IPS-NIHi11 (cell line): ENCODE measurements at places on chromosomes 6 and 20.

DNA sequence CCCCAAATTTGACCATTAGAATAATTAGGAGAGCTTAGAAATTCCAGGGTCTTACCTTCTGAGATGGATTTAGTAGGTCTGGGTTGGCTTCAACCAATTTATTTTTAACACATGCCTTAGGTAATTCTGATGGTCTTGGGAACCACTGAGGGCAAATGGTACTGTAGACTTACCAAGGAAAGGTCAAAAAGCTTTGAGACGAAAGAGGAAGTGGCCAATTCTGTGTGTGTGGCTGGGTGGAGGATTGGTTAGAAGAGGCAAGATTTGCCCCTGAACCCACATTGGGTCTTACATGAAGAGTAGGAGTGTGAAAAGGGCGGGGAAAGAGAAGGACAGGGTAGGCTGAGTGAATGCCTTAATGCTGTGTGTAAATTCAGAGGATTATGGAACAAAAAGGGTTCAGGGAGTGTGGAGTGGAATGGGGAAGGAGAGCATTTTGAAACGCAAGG, 2.7 kb downstream of the ITCH start:
- DNase-seq: no peak

GRCh38 chr6:139355172-139355571, 19.3 kb downstream of the CITED2 start:
- no peak for DNase-seq

- peak; percentile 59 for DNase-seq
These were observed 663 bp downstream of the FYN start for GRCh38 chr6:111872401-111873177.

DNA sequence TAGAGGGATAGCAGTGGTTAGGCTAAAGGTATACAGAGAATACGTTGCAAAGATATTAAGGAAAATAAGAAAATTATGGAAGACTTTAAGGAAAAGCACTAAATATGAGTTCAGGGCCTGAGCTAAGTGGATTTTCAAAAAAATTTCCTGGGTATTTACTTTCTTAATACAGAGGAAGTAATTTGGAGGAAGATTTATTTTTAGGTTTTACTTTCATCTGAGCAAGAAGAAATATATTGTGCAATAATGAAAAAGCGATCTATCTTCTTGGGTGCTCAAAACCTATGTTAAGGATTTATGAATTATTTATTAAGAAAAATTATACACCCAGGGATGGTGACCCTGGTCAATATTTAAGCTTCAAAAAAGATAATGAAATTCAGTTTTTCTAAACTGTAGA, 224.7 kb downstream of the PLCB1 start:
- no peak for DNase-seq

- no peak for DNase-seq
These were observed 44.4 kb downstream of the CDS2 start for GRCh38 chr20:5171064-5171789.

DNA sequence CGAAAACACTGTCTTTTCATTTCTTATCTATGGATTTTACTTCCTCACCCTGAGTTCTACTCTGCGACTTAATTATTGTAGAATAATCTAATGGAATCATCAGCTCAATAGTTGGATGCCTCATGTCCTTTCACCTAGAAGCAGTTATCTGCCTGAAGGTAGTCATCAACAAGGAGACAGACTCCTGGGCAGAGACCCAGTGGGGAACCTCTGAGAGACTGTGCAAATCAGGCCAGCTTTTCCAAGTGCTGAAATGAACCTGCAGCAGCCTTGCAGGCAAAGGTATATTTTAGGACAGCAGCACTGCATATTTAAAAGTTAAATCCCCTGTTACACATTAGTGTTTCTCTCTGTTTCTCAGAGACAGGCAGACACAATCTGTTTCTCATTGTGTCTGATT, 99.7 kb upstream of the STMND1 start:
- DNase-seq: no peak

DNA sequence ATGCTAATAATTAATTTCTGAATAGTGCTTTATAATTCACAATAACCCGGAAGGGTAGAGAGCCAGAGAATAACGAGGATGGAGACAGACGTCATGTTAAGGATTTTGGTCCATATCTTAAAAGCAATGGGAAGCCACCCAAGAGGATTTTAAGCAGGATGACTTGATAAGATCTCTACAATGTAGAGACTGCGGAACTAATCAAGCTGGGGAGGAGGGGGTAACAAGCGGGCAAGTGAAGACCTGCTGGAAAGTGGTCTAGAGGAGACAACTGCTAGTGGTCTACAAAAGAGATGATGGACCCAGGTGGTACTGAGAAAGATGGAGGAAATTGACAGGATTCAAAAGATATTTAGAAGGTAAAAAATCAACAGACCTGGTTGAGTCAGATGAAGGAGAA, 7.2 kb downstream of the ZBTB2 start:
- no peak for DNase-seq

DNA sequence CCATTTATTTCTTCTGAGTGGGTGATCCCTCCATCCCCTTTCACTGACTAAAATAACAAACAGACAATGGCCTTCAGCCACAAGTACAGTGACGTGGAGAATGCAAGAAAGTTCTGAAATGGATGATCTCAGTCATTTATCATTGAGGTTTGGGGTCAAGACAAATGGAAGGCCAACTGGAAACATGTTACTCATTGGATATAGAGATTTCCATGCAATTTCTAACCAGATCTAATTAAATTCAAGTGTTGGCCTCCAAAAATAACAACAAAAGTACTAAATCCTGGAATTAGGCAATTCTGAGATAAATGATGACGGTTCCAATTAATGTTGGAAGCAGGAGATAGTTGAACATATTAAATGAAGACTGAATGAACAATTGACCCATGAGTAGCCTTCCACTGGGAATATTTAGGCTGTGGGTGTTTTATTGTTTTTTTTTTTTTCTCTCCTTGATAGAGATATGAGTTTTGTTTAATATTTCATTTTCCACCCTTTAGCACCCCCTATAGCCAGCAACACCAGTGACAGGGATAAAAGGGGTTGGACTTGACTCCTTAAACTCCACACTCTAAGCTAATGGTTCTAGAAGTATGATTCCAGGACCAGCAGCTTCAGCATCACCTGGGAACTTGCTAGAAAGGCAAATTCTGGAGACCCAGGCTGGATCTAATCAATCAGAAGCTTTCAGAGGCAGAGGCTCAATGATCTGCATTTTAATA, 112.8 kb downstream of the BCAS1 start:
- no peak for DNase-seq

- no peak for DNase-seq
These were observed 11.8 kb downstream of the CST7 start for GRCh38 chr20:24960861-24961260.

DNA sequence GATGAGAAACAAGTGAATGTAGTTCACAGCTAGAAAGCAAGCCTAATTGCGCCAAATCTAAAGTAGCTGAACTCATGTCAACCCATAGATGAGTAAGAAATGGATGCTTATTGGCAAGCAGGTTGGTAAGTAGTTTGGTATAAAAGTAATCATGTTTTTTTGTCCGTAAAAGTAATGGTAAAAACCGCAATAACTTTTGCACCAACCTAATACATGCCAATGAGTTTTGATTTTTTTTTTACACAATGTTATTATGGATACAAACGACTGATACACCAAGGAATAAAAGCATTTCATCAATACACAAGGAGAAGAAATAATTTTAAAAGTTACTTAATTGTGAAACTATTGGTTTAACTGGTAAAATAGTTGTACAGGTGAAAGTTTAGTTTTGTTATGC, 977.5 kb downstream of the EYS start:
- no peak for DNase-seq

- no peak for DNase-seq
These were observed 657.9 kb upstream of the HS3ST5 start for GRCh38 chr6:115000736-115001135.

DNA sequence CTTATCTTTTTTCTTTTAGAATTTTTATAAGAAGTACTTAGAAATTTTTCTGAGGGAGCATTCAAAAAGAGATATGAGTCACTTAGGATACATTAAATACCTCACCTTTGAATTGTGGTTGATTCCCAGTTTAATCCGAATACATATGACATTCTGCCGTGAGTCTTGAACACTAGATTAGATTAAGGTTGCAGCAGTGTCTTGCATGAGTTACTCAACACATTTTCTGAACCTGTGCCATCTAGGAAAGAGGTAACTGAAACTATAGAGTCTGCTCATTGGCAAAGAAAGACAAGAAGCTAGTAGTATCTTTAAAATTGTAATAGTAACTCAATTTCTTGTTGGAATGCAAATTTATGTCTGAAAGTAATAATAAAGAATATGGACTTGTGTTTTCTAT, 14.9 kb downstream of the PEX3 start:
- DNase-seq: no peak

DNA sequence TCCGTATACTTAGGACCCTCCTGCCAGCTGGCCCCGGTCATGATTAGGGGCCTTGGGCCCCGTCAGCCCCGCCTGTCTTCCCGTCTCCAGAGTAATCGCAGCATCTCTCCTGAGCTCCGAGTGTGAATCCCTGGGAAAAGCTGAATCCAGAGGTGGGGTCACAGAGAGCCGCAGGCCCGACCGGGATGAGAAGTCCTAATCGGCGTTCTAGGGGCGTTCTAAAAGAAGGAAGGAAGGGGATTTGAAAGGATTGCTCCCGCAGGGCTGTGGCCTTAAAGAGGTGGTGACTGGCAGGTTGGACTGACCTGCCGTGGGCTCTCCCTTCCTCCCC, 371 bp downstream of the HMGN4 start:
- DNase-seq: no peak

DNA sequence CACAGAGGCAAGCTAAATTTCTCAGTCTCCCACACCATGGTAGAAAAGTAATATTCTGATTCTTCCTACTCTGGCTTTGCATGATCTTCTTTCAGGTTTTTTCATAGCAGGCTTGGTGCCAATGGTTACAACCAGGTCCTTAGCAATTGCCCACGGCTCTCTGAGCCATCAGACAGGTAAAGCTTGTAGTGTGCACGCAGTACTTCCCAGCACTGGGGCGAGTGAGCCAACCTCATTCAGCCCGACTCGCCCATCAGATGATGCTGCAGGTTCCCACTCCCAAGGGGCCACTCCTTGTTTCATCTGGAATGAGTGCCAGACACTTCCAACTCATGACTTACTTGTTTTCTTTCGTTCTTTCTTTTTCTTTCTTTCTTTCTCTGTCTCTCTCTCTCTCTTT, 78.3 kb downstream of the PERP start:
- no peak for DNase-seq

DNA sequence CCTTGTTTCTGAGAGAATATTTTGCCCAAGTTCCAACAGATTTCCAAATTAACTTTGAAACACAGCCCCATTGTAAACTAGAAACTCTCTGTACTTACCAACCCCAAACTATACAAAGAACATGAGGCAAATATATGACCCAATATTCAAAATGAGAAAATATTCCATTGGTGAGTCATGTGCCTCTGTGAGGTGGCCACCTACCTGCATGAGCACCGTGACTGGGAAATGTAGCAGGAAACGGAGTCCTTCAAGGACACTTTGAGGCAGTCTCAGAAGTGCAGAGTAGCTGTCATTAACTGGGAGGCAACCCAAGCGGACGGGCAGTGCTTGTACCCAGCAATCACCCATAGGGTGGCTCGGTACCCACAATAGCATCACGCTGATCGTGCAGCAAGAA, 335.5 kb upstream of the NOX3 start:
- no peak for DNase-seq

GRCh38 chr6:138795809-138796603, at the start of gene ECT2L:
Gene ECT2L, plus strand, starts transcription at chr6:138796087. Its CDS starts 17,188 bp downstream, at chr6:138813275.
- peak; percentile 81 for DNase-seq

DNA sequence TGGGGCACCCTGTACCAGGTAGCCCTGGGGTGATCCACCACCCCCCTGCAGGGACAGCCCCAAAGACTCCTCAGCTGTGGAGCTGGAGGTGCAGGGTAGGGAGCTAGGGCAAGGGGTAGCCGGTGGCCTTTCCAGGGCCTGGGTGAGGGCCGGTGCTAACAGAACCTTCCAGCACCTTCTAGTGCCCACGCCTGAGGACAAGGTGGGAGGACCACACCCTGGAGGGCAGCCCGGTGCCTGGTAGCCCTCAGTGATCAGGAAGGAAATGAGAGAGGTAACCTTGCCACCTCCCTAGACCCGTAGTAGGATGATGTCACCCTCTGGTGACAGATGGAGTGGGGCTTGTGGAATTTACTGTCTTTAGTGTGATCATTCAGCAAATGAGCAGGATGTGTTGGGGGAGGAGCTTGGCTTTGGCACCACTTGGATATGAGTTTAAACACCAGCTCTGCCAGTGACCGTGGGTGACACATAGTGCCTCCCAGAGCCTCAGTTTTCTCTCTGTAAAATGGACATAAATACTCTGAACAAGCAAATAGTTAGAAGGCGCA, 187.7 kb downstream of the NFATC2 start:
- no peak for DNase-seq

- no peak for DNase-seq
These were observed 52.2 kb upstream of the HSF2 start for GRCh38 chr6:122347280-122347679.

GRCh38 chr6:72925136-72925535, 300.2 kb downstream of the KHDC1L start:
- no peak for DNase-seq

- no peak for DNase-seq
These were observed 38.8 kb upstream of the SPACA1 start for GRCh38 chr6:88008831-88009231.

- DNase-seq: no peak
These were observed 63.4 kb downstream of the DST start for GRCh38 chr6:56579155-56579851.

- no peak for DNase-seq
These were observed 394.8 kb downstream of the DHX35 start for GRCh38 chr20:39356908-39357307.

DNA sequence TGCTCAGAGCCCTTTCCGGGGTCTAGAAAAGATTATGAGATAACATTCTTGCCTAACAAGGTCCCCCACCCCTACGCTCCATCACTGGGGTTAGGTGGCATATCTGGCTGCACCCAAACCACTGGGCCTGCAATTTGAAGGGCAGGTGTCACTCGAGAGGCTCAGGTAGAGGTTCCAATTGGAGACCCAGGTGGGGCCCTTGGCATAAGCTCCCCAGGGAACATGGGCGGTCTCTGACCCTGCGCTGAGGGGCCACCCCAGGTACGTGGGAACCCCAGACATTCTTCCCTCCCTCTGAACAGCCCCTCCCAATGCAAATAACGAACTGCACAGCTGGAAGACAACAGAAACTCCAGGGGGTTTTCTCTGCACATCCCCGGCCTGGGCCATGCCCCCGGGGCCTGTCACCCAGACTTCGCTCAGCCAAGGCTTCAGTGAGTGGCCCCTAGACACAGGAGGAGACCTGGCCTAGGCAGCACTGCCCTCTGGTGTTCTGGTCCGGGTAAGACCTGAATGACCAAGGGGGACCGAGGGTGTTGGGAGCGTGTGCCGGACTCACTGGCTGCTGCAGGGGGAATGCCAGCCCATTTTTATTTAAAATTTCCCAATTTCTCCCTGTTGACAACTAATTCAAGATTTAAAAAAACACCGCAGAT, 47.5 kb downstream of the DSTN start:
- peak; percentile 86 for DNase-seq

DNA sequence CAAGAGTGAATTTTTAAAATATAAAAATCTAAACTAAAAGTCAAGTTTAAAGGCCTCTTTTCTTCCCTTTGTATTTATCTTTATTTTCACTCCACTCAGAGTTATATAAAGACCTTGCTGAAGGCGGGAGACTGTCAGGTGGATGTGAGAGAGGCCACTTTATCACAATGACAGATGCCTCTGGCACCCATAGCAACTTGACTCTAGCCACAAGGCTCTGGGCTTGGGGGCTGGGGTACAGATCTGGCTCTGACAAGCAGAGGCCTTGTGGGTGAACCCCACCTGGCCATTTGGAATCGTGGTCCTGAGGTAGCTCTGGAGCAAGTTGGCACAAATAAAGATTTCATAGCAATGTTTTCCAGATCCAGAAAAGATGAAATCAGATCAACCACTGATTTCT, 417.2 kb downstream of the RFPL4B start:
- no peak for DNase-seq

- peak; percentile 36 for DNase-seq
These were observed 556 bp upstream of the SCAF8 start for GRCh38 chr6:154732538-154733182.
